CD8-positive, alpha-beta memory T cell (primary cell): ENCODE measurements at places on chromosomes 4 and X. TPM values are rescaled to one million over a fixed set of nuclear protein-coding genes. Genes with fewer than 3 reads are reported as not detected.

The IL1RAPL1 gene
- total RNA-seq, result not detected

The ARHGAP6 gene
- not detected for total RNA-seq

The HMGB3 gene
- 32.1 TPM for total RNA-seq

The FHIP1A gene
- total RNA-seq, result 0.15 TPM

The TCEAL2 gene
- total RNA-seq, result not detected

The CSAG1 gene
- total RNA-seq, result not detected

The XG gene
- not detected for total RNA-seq

The PNMA6F gene
- not detected for total RNA-seq

The ZFP42 gene
- total RNA-seq, result not detected

The CT45A2 gene
- total RNA-seq, result not detected

The ATP1B4 gene
- not detected for total RNA-seq

The CXCR3 gene
- total RNA-seq, result 69.3 TPM

The KCTD8 gene
- not detected for total RNA-seq

The CXCL1 gene
- total RNA-seq, result not detected

The FAM241A gene
- total RNA-seq, result 7.4 TPM

The HSFX2 gene
- total RNA-seq, result 0.29 TPM

The LPAR4 gene
- not detected for total RNA-seq

The SH3BGRL gene
- 31.1 TPM for total RNA-seq

The TCEAL6 gene
- not detected for total RNA-seq

The VCX3B gene
- not detected for total RNA-seq

The GAGE1 gene
- total RNA-seq, result not detected
